DMS79 (cell line): ENCODE measurements at places on chromosomes 6 and 20.

- DNase-seq, result no peak
These were observed 138.0 kb upstream of the CCN2 start for GRCh38 chr6:132089173-132089572.

GRCh38 chr6:166046226-166046625 lies 121.4 kb downstream of the TBXT start:
- no peak for DNase-seq

DNA sequence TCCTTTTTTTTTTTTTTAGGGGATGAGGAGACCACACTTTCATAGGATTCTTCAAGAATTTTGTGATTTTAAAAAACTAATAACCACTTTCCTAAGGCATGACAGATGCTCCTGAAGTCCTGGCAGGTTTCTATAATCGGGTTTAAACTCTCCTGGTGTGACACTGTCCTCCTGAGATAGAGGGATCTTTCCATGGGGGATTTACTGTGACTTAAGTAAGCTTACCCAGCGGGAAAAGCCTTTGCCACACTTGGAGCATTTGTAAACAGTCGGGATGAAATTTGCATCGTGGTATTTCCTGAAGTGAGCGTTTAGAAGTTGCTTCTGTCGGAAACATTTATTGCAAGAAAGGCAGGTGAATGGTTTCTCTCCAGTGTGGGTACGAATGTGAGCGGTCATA lies 16.6 kb downstream of the CTCFL start:
- no peak for DNase-seq

GRCh38 chr20:62406635-62407176 lies 379 bp downstream of the CABLES2 start:
- no peak for DNase-seq

- no peak for DNase-seq
These were observed 184.5 kb upstream of the HEY2 start for GRCh38 chr6:125564941-125565340.

- no peak for DNase-seq
These were observed 387.7 kb downstream of the BTBD3 start for GRCh38 chr20:12305188-12305950.

GRCh38 chr6:68049562-68049961 lies 585.5 kb upstream of the ADGRB3 start:
- no peak for DNase-seq

- no peak for DNase-seq
These were observed 17.5 kb downstream of the KCNQ2 start for GRCh38 chr20:63454731-63455567.

DNA sequence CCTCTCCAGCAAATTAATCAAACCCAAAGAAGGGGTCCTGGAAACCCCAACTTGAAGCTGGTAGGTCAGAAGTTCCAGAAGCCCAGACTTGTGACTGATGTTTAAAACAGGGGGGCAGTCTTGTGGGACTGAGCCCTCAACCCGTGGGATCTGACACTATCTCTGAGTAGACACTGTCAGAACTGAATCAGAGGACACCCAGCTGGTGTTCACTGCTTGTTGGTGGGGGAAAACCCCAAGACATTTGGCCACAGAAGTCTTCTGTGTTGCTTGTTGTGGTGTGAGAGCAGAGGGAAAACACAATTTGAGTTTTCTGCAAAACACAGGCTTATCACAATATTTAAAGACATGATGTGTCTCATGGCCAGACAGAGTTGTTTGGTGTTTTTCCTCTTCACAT lies 29.9 kb downstream of the KIF13A start:
- DNase-seq, result no peak

- no peak for DNase-seq
These were observed 56.0 kb upstream of the SLC22A16 start for GRCh38 chr6:110532431-110532830.

DNA sequence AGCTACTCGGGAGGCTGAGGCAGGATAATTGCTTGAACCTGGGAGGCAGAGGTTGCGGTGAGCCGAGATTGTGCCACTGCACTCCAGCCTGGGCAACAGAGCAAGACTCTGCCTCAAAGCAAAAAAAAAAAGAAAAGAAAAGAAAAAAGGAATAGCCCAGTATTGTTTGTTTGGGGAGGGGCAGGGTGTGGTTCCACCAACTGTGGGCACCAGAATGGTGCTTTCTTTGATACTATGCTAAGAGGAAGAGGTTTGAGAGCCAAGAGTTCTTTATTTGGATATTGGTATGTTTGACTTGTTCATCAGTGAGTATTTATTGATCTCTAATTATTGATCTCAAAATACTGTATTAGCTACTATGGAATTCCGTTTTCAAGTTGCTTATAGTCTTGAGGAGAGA lies 72.3 kb downstream of the CEP57L1 start:
- DNase-seq, result no peak

DNA sequence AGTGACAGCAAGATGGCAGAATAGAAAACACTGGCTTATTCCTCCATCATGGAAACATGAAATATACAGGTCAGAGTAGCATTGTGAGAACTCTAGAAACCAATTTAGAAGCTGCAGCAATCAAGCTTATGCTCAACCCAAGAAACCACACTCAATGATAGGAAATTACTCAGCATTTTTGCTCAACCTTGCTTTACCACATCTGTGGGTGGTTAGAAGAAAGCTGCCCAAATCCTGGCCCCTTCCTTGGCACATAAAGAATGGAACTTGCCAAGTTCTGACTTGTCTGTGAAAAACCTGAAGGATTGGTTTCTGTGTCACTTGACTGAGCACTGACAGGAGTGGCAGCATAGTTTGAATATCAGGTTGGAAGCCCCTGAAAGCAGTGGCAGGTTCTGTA lies 108.0 kb upstream of the MOCS1 start:
- no peak for DNase-seq
